ENCODE measurements at places on chromosomes 2 and 18. TPM values are rescaled to one million over a fixed set of nuclear protein-coding genes. Genes with fewer than 3 reads are reported as not detected.
A peak's percentile ranks its signal among the peaks of the same experiment; 100 is the strongest.

RNF152 gene
- total RNA-seq, result 13.4 TPM

DNA sequence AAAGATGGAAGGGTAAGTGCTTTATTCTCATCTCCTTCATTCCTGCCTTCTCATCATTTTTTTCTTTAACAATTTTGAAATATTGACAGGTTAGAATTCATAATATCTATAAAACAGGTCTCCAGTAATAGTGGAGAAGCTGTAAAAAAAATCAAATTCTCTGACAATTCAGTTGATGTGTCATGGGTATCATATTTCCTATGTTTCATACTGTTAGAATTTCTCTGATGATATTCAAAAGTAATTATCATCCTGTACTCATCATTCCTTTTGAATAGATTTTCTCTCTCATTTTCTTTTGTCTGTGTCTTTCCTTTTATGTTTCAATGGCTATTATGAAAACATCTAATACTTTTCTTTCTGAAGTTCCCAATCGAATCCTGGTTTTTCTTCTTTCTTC lies 97.7 kb downstream of the CPS1 start:
- DNase-seq, result no peak
- no peak overlapping the region for H3K4me3 ChIP-seq
- no peaks in the 10 kb centered on the region for H3K36me3 ChIP-seq
- no peaks in the 10 kb centered on the region for H3K4me1 ChIP-seq

DNA sequence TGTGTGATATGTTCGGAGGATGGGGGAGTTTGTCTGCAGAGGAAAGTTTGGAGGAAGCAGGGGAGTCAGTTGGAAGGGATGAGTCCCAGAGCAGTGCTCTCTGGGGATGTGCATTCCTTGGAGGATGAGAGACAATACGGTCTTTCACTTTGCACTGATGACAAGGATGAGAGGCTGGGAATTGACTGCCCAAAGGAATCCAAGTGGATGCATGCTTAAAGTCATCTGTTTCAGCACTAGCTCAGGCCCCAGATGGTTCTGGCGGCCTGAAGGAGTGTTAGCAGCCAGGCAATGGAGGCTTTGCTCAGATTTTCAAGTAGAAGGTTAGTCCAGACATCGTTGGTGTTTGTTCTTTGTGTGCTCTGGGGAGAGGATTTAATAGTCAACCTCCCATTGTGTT lies 100.2 kb downstream of the CRIM1 start:
- H3K27me3 ChIP-seq, result no peaks in the 10 kb centered on the region
- H3K4me3 ChIP-seq, result no peak overlapping the region
- no peak for DNase-seq
- H3K36me3 ChIP-seq, result peaks cover 15% of the 10 kb centered on the region

SERPINB7 gene
- not detected for total RNA-seq

CCDC178 gene
- total RNA-seq, result not detected

DNA sequence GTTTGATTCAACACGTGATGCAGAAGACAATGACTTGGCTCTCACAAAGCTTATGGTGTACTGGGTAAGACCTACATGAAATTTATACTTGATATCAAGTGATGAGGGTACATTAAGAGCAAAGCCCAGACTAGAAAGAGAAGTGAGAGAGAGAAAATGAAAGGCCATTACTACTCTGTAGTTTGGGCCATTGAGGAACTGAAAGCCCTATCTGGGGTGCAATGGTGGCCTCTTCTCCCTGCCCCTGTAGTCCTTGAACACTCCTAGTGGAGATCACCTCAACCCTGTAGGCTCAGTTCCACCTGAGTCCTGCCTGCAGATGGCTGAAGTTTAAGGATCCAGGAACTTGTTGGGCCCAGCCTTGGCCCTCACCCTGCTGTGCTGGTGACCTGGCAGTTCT lies 569.8 kb upstream of the MEX3C start:
- DNase-seq, result no peak
- no peaks in the 10 kb centered on the region for H3K27me3 ChIP-seq
- H3K27ac ChIP-seq, result no peak overlapping the region

DNA sequence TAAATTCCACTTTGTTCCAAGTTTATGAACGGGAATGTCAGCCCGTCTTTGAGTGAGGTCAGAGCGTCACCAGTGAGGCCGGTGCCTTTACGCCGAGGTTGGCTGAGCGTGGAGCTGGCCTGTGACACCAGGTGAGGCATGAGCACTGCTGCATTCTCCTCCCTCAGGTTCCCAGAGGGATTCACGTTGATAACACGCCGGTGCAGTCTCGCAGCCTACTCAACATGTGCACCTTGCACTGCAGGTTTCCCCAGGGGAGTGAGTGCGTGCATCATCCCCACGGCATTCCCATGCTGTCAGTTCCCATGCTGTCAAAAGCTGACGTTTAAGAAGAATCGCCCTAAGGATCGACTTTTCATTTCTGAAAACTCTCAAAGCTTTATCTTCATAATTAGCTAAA lies 213.3 kb downstream of the LDLRAD4 start:
- no peak for DNase-seq
- H3K27me3 ChIP-seq, result no peaks in the 10 kb centered on the region
- no peaks in the 10 kb centered on the region for H3K36me3 ChIP-seq
- H3K27ac ChIP-seq, result no peak overlapping the region
- H3K4me3 ChIP-seq, result no peak overlapping the region

DNA sequence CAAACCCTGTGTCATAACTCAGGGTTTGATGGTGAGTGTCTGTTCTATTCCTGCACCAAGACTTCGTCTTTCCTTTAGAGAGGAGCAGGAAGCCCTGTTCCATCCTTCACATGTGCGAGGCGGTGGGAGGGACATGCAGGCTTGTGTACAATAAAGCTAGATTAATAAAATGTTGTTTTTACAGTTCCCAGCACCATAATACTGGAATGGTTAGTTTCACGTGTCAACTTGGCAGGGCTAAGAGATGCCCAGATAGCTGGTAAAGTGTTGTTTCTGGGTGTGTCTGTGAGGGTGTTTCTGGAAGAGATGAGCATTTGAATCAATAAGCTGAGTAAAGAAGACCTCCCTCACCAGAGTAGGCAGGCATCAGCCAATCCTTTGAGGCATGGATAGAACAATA lies 48.8 kb upstream of the NPAS2 start:
- peaks cover 3% of the 10 kb centered on the region for H3K27me3 ChIP-seq
- DNase-seq, result no peak
- no peaks in the 10 kb centered on the region for H3K4me1 ChIP-seq
- no peaks in the 10 kb centered on the region for H3K36me3 ChIP-seq

CCDC148 gene
- 2.8 TPM for total RNA-seq

DNA sequence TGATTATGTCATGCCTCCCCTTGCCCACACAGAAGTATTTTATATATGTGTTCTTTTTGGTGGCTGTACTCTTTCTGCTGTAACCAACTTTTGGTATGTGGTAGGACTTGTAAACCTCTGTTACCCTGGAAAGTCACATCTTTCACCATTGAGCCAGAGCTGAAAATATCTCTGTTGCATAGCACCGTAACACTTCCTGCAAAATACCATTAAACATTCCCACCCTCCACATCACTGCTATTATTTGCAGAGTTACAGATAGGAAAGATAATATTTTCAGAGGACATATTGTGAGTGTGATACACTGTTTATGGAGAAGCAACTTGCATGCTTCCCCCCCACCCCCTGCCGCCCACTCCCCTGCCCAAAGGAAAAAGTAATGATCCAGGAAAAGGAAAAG lies 44.8 kb downstream of the CAB39 start:
- no peak for DNase-seq
- peaks cover 25% of the 10 kb centered on the region for H3K36me3 ChIP-seq
- H3K27ac ChIP-seq, result no peak overlapping the region
- H3K4me3 ChIP-seq, result no peak overlapping the region
- H3K4me1 ChIP-seq, result peaks cover 52% of the 10 kb centered on the region

- peaks cover 59% of the 10 kb centered on the region for H3K4me1 ChIP-seq
- H3K4me3 ChIP-seq, result no peak overlapping the region
- H3K27ac ChIP-seq, result no peak overlapping the region
- no peaks in the 10 kb centered on the region for H3K27me3 ChIP-seq
- H3K36me3 ChIP-seq, result no peaks in the 10 kb centered on the region
Observed at GRCh38 chr2:197292619-197293018, 18.0 kb downstream of the ANKRD44 start.

DNA sequence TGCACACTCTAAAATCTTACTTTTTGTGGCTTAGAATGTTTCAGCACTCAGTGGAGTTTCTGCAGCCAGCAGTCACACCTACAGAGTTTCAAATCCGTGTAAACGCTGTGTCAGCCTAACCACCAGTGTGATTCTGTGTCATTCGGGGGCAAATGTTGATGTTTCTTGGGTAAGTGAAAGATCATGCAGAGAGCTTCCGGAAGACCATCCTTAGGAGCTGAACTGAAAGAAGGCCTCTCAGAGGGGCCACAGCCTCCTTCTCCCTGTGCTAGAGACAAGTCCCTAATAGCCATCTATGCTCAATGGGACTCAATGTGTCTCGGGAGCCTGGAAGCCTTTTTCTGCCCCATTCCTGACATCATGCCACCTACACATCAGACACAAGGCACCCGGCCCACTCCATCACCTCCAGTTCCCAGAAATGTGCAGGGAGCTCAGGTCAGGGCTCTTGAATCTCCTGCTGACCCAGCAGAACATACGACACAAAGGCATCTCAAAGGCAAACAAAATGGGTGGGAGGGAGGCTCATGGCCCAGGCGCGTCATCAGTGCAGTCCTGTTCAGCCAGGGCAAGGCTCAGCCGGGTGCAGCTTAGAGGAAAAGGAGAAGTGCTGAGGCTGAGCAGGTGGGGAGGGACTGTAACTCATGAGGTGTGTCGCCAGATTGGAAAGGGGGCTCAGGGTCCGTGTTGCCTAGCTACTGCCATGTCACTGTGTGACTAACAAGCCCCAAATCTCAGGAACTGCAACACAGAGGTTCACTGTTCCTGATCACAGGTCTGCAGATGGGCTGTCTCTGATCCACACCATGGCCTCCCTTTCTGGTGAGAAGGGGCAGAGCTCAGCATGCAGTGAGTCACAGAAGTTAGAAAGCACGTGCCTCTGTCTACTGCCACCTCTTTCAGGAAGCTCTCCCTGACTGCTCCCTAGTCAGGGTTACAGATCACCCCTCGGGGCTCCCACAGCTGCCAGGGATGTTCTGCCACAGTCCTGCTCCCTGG lies 82.0 kb downstream of the SMAD7 start:
- H3K4me3 ChIP-seq, result no peak overlapping the region
- H3K36me3 ChIP-seq, result no peaks in the 10 kb centered on the region
- peak; percentile 62 for DNase-seq
- H3K27me3 ChIP-seq, result no peaks in the 10 kb centered on the region
- peaks cover 29% of the 10 kb centered on the region for H3K4me1 ChIP-seq

RAB6C gene
- total RNA-seq, result not detected

DNA sequence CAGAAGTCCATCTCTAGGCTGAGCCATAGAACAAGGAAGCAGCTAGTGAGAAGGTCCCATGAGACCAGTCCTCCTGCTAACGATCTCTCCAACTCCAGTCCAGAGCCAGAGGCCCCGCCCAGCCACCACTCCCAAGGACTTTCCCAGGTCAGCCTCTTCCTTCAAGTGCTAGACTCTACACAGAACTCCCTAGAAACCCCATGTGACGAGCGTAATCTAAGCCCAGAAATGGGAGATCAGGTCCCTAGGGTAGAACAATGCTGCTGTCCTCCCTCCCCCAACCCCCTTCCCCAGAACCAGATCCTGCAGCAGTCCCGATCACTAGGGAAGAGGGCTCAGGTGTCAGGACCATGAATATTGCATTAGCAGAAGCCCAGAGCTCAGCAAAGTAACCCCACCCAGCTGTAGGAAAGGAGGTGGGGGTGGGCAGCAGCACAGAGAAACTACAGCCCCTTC lies 6.9 kb downstream of the DCTN1 start:
- no peak overlapping the region for H3K27ac ChIP-seq
- H3K4me3 ChIP-seq, result no peak overlapping the region
- H3K27me3 ChIP-seq, result no peaks in the 10 kb centered on the region
- peaks cover 74% of the 10 kb centered on the region for H3K36me3 ChIP-seq
- peaks cover 15% of the 10 kb centered on the region for H3K4me1 ChIP-seq
- DNase-seq, result peak; percentile 75

GRCh38 chr2:216769626-216770025 lies 74.3 kb upstream of the IGFBP5 start:
- DNase-seq, result no peak
- H3K27me3 ChIP-seq, result no peaks in the 10 kb centered on the region
- no peak overlapping the region for H3K27ac ChIP-seq
- H3K4me3 ChIP-seq, result no peak overlapping the region
- no peaks in the 10 kb centered on the region for H3K36me3 ChIP-seq
- H3K4me1 ChIP-seq, result no peaks in the 10 kb centered on the region

DNA sequence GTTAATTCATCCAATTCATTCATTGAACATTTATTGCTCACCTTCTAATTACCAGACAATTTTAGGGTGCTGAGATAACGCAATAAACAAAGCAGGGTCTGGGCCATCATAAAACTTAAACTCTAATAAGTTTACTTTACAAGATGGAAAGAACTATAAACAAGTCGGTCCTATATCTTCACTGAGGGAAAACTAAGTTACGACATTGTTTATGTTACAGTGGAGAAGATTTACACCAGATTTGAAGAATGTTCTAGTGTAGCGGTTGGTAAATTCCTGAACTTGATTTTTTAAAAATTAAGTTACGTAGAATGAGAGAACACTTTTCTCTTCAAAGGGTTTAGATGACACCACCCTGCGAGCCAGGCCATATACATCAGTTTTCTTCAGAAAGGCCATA lies 20.7 kb upstream of the FRZB start:
- H3K36me3 ChIP-seq, result no peaks in the 10 kb centered on the region
- H3K27ac ChIP-seq, result no peak overlapping the region
- H3K4me1 ChIP-seq, result no peaks in the 10 kb centered on the region
- no peaks in the 10 kb centered on the region for H3K27me3 ChIP-seq

DNA sequence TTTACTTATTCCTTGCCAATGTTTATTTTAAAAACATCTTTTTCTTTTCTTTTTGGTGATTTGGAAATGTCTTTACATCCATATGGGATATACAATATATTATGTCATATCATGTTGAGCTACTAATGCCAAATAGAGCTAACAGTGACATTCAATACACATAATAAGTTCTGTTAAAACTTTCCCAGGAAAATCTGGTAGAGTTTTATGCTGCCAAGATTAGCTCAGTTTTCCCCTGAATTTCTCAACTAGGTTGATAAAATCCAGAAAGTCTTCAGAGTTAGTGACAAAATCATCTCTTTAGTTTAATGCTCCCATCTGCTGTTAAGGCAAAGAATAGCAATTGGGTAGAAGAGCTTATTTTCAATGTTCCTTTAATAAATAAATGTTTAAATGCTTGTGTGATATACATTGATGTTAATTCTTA lies 9.9 kb downstream of the COL3A1 start:
- no peak overlapping the region for H3K4me3 ChIP-seq
- no peaks in the 10 kb centered on the region for H3K36me3 ChIP-seq
- no peaks in the 10 kb centered on the region for H3K27me3 ChIP-seq
- no peaks in the 10 kb centered on the region for H3K4me1 ChIP-seq
- no peak for DNase-seq

- DNase-seq, result no peak
- no peak overlapping the region for H3K4me3 ChIP-seq
- H3K27ac ChIP-seq, result no peak overlapping the region
- no peaks in the 10 kb centered on the region for H3K36me3 ChIP-seq
- no peaks in the 10 kb centered on the region for H3K4me1 ChIP-seq
Observed at GRCh38 chr2:215022418-215022817, 116.0 kb downstream of the ABCA12 start.

GRCh38 chr2:8193146-8193545 lies 488.7 kb upstream of the ID2 start:
- no peak overlapping the region for H3K27ac ChIP-seq
- no peak overlapping the region for H3K4me3 ChIP-seq
- no peaks in the 10 kb centered on the region for H3K27me3 ChIP-seq
- no peaks in the 10 kb centered on the region for H3K36me3 ChIP-seq
- DNase-seq, result no peak

CROCC2 gene
- 3.4 TPM for total RNA-seq

Measured in lower lobe of right lung (tissue), 2 donors.